ENCODE measurements at places on chromosomes 12 and 14. TPM values are rescaled to one million over a fixed set of nuclear protein-coding genes. Genes with fewer than 3 reads are reported as not detected.

GRCh38 chr12:121086781-121087295, 45.8 kb upstream of the P2RX7 start:
- H3K4me3 ChIP-seq, result no peak overlapping the region
- no peaks in the 10 kb centered on the region for H3K4me1 ChIP-seq
- H3K27ac ChIP-seq, result no peak overlapping the region
- H3K27me3 ChIP-seq, result peaks cover 2% of the 10 kb centered on the region

GRCh38 chr12:4275016-4275869, 1.7 kb downstream of the CCND2 start:
- DNase-seq, result no peak
- no peak overlapping the region for H3K27ac ChIP-seq
- H3K4me3 ChIP-seq, result peak overlapping the region; percentile 91
- H3K27me3 ChIP-seq, result peaks cover 53% of the 10 kb centered on the region

DNA sequence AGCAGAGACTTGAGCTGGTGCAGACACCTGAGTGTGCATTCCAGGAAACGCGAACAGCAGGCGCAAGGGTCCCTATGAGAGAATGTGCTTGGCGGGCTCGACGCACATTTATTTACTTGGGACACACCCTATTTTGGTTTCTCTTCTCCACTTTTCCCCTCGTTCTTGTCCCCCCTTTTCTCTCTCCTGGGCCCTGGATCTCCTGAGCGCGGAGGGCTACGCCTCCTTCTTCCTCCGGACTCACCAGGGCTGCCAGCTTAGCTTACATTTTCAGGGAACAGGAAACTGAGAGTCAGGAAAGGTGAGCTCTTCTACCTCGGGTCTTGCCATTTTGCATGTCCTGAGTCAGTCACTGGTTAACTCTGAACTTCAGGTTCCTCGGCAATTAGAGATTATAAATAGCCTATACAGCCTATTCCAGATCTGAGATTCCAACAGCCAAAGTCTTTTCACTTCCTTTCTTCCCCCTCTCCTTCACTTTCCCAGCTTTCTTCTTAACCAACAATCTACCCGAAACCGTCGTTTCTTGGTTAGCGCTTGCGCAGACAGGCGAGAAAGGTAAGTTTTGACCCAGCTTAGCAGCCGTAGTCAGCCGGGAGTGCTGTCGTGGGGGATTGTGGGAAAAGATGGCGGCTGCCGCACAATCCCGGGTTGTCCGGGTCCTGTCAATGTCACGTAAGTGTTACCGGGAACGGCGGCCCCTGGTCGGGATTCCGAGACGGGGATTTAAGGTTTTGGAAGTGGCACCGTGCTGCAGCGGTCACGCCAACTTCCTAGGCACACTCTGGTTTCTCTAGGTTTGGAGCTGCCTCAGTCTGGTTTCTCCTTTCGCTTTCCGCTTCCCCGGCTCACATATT, at the start of the genes AKAP3 and NDUFA9:
Gene AKAP3 (minus strand): TSS at position 551 of the 857 bp plus-strand sequence. CDS start 10,855 bp downstream, outside the sequence.
Gene NDUFA9 (plus strand): TSS at position 614 of the 857 bp plus-strand sequence. CDS start 13 bp downstream, at position 627.
- H3K4me3 ChIP-seq, result peak within 1 kb of the TSS; percentile 92
- H3K27me3 ChIP-seq, result no peaks in the 10 kb centered on the region
- H3K36me3 ChIP-seq, result no peaks in the 10 kb centered on the region
- peak; percentile 89 for DNase-seq
- peaks cover 5% of the 10 kb centered on the region for H3K4me1 ChIP-seq
- H3K27ac ChIP-seq, result peak within 1 kb of the TSS; percentile 77

GRCh38 chr12:19161216-19161615, 31.7 kb downstream of the PLEKHA5 start:
- no peak overlapping the region for H3K27ac ChIP-seq
- no peaks in the 10 kb centered on the region for H3K27me3 ChIP-seq
- H3K36me3 ChIP-seq, result no peaks in the 10 kb centered on the region
- no peak overlapping the region for H3K4me3 ChIP-seq

IL23A gene
- not detected for total RNA-seq

DPF3 gene
- total RNA-seq, result 13.7 TPM

DNA sequence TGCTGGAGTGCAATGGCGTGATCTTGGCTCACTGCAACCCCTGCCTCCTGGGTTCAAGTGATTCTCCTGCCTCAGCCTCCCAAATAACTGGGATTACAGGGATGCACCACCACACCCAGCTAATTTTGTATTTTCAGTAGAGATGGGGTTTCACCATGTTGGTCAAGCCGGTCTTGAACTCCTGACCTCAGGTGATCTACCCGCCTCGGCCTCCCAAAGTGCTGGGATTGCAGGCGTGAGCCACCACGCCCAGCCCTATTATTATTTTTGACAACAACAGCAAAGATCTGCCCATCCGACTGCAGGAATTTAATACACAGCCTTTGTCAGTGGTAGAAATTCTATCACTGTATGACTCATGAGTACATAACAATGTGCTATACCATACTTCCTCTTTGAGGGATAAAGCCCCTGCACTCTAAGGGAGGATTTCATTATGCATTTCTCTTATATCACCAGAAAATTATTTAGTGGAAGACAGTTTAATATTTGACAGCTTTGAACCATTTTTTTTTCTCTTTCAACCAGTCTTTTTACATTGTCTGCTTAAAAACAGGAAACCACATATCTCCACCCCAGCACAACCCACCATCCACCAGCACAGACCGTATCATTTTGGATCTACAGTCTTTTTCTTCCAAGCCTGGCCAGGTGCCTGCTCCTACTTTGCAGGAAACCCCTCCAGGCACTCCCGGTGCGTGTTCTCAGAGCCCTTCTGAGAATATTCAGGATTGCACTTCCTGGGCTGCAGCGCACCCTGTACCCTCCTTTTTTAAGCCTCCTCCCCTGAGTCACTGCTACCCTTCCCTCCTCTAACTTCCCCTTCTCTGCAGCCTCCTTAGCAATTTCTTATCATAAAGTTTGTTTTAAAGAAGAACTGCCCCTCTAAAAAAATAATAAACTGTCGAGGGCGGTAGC, 594 bp downstream of the ARHGDIB start:
- H3K4me3 ChIP-seq, result no peak overlapping the region
- DNase-seq, result no peak
- no peak overlapping the region for H3K27ac ChIP-seq
- peaks cover 5% of the 10 kb centered on the region for H3K4me1 ChIP-seq
- no peaks in the 10 kb centered on the region for H3K27me3 ChIP-seq
- H3K36me3 ChIP-seq, result no peaks in the 10 kb centered on the region

GRCh38 chr12:25364529-25365339, 114.0 kb upstream of the KRAS start:
- no peak overlapping the region for H3K4me3 ChIP-seq
- no peak for DNase-seq
- no peak overlapping the region for H3K27ac ChIP-seq
- no peaks in the 10 kb centered on the region for H3K4me1 ChIP-seq
- no peaks in the 10 kb centered on the region for H3K27me3 ChIP-seq

CMKLR1 gene
- under 0.01 TPM for total RNA-seq

TECPR2 gene
- 17.8 TPM for total RNA-seq

- H3K27me3 ChIP-seq, result peaks cover 4% of the 10 kb centered on the region
- no peak overlapping the region for H3K27ac ChIP-seq
- H3K36me3 ChIP-seq, result no peaks in the 10 kb centered on the region
- DNase-seq, result peak; percentile 67
- no peak overlapping the region for H3K4me3 ChIP-seq
Observed at GRCh38 chr14:103292426-103293374, 41.3 kb upstream of the EIF5 start.

DNA sequence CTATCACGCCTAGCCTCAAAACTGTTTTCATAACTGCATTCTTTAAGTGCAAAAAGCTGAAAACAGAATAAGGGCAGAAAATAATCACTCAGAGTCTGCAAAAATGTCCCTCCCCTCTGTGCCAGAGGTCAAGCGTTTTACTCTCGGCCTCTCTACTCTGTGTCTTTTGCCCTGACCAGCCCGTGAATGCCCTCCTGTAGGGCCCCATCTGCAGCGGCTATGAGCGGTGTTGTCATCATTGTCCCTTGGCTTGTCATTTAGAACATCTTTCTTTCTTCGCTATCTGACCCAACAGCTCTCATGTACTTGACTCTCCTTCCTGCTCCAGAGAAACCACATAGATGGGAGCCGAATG, 21.7 kb downstream of the ELK3 start:
- no peak for DNase-seq
- H3K27ac ChIP-seq, result no peak overlapping the region
- peaks cover 4% of the 10 kb centered on the region for H3K4me1 ChIP-seq
- no peaks in the 10 kb centered on the region for H3K27me3 ChIP-seq
- peaks cover 2% of the 10 kb centered on the region for H3K36me3 ChIP-seq
- H3K4me3 ChIP-seq, result no peak overlapping the region

- no peak overlapping the region for H3K27ac ChIP-seq
- DNase-seq, result peak; percentile 36
- no peak overlapping the region for H3K4me3 ChIP-seq
- H3K36me3 ChIP-seq, result no peaks in the 10 kb centered on the region
- H3K4me1 ChIP-seq, result no peaks in the 10 kb centered on the region
- no peaks in the 10 kb centered on the region for H3K27me3 ChIP-seq
Observed at GRCh38 chr12:16165506-16165905, 112.0 kb downstream of the SLC15A5 start.

- H3K4me3 ChIP-seq, result no peak overlapping the region
- no peaks in the 10 kb centered on the region for H3K27me3 ChIP-seq
- H3K36me3 ChIP-seq, result no peaks in the 10 kb centered on the region
Observed at GRCh38 chr14:59148334-59148900, 40.0 kb upstream of the DAAM1 start.

- no peaks in the 10 kb centered on the region for H3K4me1 ChIP-seq
- H3K4me3 ChIP-seq, result no peak overlapping the region
- H3K36me3 ChIP-seq, result no peaks in the 10 kb centered on the region
- DNase-seq, result no peak
- H3K27me3 ChIP-seq, result no peaks in the 10 kb centered on the region
Observed at GRCh38 chr12:95997911-95998510, 1.9 kb upstream of the HAL start.

DNA sequence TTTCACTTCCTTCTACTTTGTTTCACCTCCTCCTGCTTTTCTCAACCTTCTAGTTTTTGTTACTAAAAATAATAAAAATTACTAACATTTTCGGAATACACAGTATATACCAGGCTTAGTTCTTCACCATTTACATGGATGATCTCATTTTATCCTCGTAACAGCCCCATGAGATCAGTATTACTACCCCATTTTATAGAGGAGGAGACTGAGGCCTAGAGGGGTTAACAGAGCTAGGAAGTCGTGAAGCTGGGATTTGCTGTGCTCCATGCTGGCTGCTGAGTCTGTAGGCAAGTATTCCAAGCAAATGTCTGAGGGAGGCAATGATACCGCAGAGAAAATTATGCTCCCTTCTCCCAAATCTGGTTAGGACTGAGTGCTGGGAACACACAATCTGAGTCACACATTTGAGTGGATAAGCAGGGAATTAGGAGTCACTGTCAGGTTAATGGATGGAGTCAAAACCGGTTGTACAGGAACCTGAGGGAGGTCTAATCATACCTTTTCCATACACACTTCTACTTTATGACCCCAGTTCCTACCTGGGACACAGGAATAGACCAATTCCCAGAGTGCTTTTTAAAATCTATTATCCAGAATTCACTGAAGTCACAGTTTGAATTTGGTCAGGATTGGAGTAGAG, 51.1 kb downstream of the ZFYVE26 start:
- no peak for DNase-seq
- no peak overlapping the region for H3K4me3 ChIP-seq
- H3K27ac ChIP-seq, result no peak overlapping the region
- peaks cover 8% of the 10 kb centered on the region for H3K36me3 ChIP-seq
- H3K27me3 ChIP-seq, result no peaks in the 10 kb centered on the region

- peaks cover 34% of the 10 kb centered on the region for H3K27me3 ChIP-seq
- no peak overlapping the region for H3K4me3 ChIP-seq
- H3K27ac ChIP-seq, result no peak overlapping the region
- H3K36me3 ChIP-seq, result no peaks in the 10 kb centered on the region
- no peak for DNase-seq
Observed at GRCh38 chr14:73231981-73232851, 5.1 kb upstream of the PAPLN start.

GDF3 gene
- total RNA-seq, result not detected

GRCh38 chr14:88476214-88476774, 78.5 kb downstream of the PTPN21 start:
- DNase-seq, result peak; percentile 50
- no peaks in the 10 kb centered on the region for H3K27me3 ChIP-seq
- H3K36me3 ChIP-seq, result peaks cover 16% of the 10 kb centered on the region
- no peaks in the 10 kb centered on the region for H3K4me1 ChIP-seq
- no peak overlapping the region for H3K27ac ChIP-seq
- H3K4me3 ChIP-seq, result no peak overlapping the region

DNA sequence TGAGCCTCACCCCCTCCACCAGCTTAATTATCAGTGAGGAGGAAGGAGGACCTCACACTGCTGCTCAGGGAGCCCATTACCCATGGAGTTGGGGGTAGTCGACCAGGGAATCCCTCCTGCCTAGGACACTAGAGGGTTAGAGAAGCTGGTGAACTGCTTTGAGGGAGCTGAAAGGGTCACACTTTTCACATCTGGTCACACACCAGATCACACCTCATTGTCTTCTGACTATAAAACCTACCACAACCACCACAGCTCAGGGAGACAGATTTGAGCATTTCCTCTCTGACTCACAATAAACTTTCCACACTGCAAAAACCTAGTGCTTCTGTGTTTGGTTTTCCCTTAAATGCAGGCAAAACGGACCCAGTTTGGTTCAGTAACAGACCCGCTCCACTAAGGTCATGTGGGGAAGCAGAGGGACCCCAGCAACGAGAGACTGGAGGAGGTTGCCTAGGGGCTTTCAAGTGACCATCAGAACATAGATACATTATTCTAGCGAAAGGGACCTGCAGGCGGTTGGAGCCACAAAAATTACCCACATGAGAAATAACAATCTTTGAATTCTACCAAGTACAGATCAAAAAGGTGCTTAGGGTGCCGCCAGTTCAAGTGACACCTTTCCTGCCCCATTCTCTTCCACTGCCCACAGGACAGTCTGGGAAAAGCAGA, 151.4 kb upstream of the AVPR1A start:
- DNase-seq, result no peak
- no peaks in the 10 kb centered on the region for H3K36me3 ChIP-seq
- no peaks in the 10 kb centered on the region for H3K27me3 ChIP-seq
- H3K27ac ChIP-seq, result no peak overlapping the region
- H3K4me1 ChIP-seq, result no peaks in the 10 kb centered on the region

DNA sequence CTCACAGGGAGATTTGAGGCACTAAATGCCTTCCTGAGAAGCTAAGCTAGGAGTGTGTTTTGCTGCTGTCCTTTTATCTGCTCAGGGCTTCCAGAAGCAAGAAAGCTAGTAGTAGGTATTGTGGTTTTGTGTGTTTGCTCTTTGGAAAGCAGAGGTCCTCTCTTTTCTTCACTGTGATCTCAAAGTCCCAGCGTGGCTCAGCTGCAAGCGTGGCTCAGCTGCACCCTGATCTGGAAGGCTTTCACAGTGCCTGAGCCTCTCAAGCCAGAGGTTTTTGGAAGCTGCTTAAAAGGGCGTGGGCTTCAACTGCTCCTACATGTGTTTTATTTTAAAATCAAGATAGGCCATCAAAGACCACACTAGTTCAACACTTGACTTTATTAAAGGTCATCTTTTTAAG, 337.4 kb upstream of the RGS6 start:
- no peak overlapping the region for H3K27ac ChIP-seq
- H3K36me3 ChIP-seq, result no peaks in the 10 kb centered on the region
- peaks cover 7% of the 10 kb centered on the region for H3K4me1 ChIP-seq
- no peak overlapping the region for H3K4me3 ChIP-seq
- peak; percentile 46 for DNase-seq

WSCD2 gene
- under 0.01 TPM for total RNA-seq

GRCh38 chr12:9049520-9050133, 60.3 kb downstream of the KLRG1 start:
- no peak overlapping the region for H3K27ac ChIP-seq
- peak; percentile 21 for DNase-seq
- no peaks in the 10 kb centered on the region for H3K36me3 ChIP-seq
- H3K4me1 ChIP-seq, result no peaks in the 10 kb centered on the region
- peaks cover 11% of the 10 kb centered on the region for H3K27me3 ChIP-seq

REM2 gene
- 0.26 TPM for total RNA-seq

- DNase-seq, result peak; percentile 72
- H3K27ac ChIP-seq, result no peak within 1 kb of the TSS
- H3K27me3 ChIP-seq, result no peaks in the 10 kb centered on the region
- H3K36me3 ChIP-seq, result no peaks in the 10 kb centered on the region
Observed at GRCh38 chr12:54853933-54854538, at the start of gene MUCL1. Gene MUCL1 (plus strand): TSS chr12:54854516. CDS start chr12:54854583, 67 bp downstream.

EMP1 gene
- total RNA-seq, result 53.5 TPM
